ENCODE measurements at places on chromosomes 7 and 10.

- DNase-seq: no peak
Observed at GRCh38 chr7:127348247-127348631, 44.3 kb downstream of the ZNF800 start.

GRCh38 chr7:7957513-7957912 is 11.1 kb upstream of the GLCCI1 start:
- no peak for DNase-seq

DNA sequence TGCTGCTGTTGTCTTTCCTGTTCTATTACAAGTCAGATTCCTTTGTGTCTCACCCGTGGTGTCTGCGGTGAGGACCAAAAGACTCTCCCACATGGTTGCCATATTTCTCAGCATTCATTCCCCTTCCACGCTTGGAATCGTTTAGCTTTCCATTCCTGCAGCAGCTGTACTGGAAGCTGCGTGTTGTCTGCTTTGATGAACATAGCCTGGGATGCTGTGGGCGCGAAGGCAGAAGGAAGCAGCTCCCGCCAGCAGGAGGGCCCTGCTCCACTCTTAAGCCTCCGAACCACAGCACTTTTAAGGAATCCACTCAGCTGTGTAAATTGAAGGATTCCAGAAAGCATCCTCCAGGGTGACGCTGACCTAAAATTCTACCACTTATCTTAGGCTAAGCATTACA is 303.6 kb upstream of the PITRM1 start:
- no peak for DNase-seq

DNA sequence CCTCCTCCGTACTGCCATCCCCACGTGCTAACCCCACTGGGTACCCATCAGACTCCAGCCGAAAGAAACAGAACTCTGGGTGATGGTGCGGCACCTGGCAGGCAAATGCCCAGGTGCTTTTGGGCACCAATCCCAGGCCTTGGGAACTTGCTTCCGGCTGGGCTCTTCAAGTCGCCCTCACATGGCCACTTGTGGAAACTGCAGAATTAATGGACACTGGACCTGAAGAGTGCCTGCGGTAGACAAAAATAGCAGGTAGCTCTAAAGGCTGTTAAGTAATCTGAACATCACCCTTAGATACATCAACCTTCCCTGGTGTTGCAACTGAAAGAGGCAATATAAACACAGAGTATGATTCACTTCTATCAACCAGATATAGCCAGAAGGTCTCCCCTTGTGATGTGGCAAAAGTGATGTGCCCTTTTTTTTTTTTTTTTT is 644.4 kb downstream of the GRM8 start:
- no peak for DNase-seq

GRCh38 chr7:82595176-82595575 is 151.6 kb upstream of the CACNA2D1 start:
- peak; percentile 71 for DNase-seq

- DNase-seq: no peak
Observed at GRCh38 chr10:13685885-13686284, 99.1 kb downstream of the PRPF18 start.

- no peak for DNase-seq
Observed at GRCh38 chr10:4527281-4527970, 298.6 kb upstream of the AKR1E2 start.

DNA sequence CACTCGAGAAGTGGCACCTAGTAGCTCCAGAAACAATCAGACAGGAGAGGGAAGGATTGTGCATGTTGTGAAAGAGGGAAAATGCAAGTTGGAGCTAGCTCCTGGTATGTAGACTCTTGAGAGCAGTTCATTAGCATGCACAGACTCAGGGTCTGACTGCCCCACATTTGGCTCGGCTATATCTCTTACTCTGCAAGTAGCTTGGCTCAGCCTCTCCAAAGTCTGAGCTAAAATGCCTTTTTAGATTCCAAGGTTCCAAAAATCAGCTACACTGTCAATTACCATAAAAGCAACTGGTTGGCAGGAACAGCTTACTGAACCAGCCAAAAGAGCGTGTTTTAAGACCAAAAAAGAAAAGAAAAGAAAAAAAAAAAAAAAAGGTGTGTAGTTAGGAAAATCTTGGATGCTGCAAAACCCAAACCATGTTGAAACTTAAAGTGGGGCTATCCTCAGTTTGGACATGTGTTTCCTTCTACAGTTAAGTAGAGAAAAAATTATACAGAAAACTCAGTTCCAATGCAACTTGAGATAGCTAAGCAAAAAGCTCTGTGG is 65.5 kb downstream of the MKX start:
- DNase-seq: no peak

- no peak for DNase-seq
Observed at GRCh38 chr10:119408072-119408471, 134.4 kb downstream of the RGS10 start.

DNA sequence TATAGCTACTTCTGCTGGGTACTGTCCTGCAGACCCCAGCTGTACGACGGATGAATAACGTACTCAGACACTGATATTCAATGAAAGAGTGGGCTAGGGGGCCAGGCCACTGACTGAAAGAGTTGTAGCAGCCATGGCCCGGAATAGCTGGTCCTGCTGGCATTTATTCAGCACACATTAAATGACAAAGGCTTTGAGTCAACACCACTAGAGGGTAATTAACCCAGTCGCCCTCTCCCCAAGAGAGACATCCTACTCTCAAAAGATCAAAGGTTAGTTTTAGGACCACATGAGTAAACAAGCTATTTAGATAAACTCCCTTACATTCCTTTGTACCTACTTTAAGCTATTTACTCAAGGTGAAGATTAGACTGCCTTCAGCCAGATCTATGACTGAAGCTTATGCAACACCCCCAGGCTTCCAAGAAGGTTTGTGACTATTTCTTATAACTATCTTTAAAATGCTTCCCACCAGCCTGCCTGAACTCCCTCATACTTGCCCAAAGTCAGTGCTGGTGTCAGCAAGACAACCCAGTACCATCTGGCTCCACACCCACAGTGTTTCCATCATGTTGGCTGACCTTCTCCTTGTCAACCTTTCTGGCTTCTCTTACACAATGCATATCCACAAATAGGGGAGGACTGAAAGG is 629.1 kb downstream of the SORCS1 start:
- no peak for DNase-seq

GRCh38 chr7:1140476-1141104 is 19.4 kb downstream of the ZFAND2A start:
- no peak for DNase-seq

DNA sequence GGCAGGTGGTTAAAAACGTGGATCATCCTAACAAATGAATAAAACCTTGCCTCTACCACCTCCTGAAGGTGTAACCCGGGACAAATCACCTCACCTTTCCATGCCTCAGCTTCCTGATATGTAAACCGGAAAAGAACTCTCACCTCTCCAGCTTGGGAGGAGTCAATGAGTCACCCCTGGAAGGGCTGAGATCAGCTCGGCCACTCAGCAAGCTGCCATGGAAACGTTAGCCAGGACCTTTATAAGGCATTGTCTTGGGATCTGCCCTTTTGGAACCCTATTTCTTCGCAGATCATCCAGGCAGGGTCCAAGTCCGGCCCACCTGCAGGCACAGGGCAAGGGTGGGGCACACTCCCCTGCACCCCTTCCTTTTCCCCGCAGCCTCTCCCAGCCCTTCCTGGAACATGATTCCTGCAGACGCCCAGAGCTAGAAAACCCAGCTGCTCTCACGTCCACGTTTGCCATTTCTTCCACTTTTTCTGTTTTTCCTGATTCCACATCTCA is 81.6 kb upstream of the PFKP start:
- DNase-seq: no peak

- no peak for DNase-seq
Observed at GRCh38 chr7:41222746-41223145, 480.1 kb downstream of the INHBA start.

DNA sequence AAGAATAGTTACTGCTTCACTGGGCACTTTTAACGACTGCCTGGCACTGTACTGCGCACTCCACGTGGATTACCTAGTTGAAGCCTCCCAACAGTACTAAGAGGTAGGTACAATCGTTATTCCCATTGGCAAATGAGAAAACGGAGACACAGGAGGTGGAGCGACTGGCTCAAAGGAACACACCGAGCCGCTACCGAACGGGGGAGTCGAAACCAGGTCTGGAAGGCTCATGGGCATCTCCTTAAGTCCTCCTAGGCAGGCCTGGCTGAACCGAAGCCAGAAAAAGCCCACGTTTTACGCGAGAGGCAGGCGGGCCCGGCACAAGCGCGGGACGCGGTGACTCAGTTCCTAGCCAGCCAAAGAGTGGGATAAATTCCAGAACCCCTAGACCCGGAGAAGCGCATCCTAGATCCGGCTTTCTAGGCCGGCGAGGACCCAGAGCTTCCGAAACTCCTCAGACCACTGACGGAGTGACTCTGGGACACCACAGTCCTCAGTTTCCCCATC is 472 bp downstream of the PDAP1 start:
- DNase-seq: no peak

DNA sequence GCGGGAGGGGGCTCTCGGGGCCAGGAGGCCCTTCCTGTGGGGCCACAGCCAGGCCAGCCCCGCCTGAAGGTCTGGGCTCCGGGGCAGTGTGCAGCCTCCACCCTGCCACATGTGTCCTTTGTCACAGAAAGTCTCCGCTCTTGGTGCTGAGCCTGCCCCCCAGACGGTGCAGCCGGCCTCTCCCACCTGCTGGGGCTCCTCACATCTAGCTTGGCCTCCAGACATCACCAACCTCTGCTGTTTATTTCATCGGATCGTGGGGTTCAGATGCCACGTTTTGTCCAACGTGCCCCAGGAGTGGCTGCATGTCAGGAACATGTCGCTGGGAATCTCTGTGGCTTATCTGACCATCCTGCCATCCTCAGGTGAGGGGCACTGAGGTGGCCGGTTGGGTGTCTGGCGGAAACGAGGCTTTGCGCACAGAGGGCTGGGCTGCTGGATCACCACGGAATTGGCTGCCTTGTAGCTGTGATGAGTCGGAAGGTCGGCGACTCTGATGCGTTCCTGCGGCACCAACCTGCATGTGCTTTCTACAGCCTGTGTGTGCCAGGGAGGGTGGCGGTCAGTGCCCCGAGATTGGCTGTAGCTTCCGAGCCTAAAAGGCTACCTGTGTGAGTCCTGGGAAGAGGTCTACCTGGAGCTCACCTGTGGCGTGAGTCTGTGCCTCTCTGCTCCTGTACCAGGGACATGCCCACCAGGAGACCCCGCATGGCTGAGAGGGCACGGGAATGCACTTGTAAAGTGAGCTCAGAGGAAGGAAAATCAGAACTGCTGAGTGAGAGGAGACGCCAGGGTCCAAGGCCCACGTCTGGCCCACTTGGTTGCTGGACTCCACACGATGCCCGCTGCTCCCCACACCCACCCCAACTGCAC is 316.4 kb downstream of the DNAJB6 start:
- DNase-seq: no peak

- DNase-seq: no peak
Observed at GRCh38 chr10:71466330-71466729, 69.6 kb downstream of the CDH23 start.

DNA sequence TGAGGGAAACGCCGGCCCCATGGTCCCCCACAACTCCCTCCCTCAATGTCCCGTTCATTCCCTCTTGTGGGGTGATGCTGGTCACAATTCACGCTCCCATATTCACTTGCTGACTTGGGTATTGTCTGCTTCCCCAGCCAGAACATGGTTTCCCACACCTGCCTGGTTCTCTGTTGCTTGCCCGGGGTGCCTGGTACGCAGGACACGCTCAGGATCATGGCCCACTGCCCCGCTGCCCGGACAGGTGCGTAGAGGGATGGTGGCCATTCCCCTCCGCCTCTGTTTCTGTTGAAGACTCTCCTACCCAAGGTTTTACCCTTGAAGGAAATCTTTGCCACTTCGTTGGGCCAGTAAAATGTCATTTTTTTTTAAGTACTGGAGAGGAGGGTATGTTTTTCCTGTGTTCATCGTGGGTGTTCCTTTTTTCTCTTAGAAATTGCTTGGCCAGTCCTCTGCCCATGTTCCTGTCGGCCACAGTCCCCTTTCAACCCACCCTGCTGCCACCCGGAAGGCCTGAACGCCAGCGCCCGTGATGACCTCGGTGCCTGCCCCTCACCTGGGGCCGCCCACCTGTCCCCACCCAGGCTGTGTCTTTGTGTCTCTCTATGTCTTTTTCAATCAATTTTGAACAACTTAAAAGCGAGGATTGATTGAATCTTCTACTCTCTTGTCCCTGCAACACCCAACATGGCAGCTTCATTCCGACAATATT is 38.2 kb downstream of the FOXL3 start:
- DNase-seq: no peak

GRCh38 chr7:44268671-44269070 is 56.7 kb downstream of the CAMK2B start:
- no peak for DNase-seq

DNA sequence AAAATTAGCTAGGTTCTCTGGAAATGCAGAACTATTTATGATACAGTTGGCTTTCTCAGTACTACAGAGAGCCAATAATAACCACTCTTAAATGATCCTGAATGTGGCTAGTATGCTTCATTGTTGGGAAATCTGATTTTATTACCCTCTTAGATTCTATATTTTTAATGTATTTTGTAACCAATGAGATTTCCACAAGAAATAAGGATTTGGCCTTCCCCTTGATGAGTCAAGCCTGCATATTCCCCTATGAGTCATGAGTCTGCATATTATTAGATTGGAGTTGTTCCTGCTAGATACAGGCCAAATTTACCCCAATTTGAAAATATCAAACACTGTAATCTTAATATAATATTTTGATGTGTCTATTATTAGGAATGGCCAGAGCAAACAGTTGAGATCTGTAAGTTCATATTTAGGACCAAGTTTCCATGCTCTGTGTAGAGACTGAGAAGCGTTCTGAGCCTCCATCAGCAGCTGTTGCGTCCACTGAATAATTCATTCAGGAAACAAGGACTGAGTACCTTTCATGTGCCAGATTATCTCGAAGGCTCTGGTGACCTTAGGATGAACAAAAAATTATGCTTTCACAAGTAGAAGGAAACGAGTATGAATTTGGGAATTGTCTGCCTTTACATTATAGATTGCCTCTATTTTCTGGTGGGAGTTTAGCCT is 793.4 kb downstream of the NRG3 start:
- no peak for DNase-seq
